ENCODE measurements at places on chromosomes 13 and 19.

DNA sequence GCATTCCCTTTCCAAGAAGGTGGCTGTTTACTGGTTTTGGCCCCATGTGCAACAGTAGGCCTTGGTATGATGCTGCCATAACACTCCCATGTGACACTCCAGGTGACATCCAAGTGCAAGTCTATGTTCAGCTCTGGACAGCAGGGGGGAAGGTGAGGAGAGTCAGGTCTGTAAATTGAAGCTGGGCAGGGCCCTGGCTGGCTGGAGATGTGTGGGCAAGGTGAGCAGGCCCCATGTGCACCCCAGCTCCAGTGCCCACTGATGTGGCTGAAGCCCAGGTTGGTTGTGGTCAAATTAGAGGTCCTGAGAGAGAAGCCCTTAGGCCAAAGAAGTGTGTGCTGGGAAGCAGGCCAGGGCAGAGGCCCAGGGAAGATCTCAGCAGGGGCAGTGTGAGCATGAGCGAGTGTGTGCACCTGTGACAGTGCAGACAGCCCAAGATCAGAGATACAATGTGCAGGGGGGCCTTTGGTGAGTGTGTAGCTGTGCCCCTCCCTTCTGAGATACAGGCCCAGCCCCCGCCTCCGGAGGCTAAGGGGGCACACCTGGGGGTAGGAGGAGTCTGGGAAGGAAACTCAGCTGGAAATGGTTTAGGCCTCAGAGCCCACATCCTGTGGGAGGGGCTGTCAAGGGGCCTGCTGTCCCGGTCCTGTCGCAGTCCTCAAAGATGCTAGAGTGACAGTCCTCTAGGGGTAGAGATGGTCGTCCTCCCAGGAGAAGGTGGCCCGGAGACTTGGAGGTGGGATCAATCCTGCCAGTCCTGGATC, 18.6 kb downstream of the DEDD2 start:
- DNase-seq, result peak; percentile 86

- no peak for DNase-seq
Measured at GRCh38 chr19:18915639-18916038, 3.5 kb downstream of the COPE start.

GRCh38 chr19:4980838-4981680, 12.1 kb downstream of the KDM4B start:
- peak; percentile 64 for DNase-seq

- DNase-seq, result no peak
Measured at GRCh38 chr19:18933297-18933696, 7.7 kb downstream of the HOMER3 start.

DNA sequence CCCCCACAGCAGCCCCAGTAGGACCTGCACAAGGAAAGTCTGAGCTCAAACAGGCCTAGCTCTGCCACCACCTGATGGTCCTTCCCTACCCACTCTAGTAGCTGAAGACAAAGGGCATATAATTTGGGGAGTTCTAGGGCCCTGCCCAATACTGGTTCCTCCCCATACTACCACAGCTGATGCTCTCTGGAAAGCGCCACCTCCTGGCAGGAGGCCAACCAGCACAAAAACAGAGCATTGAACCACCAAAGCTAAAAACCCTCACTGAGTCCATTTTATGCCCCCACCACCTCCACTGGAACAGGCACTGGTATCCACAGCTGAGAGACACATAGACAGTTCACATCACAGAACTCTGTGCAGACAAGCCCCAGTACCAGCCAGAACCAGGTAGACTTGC, 1276.8 kb downstream of the OLFM4 start:
- DNase-seq, result no peak

DNA sequence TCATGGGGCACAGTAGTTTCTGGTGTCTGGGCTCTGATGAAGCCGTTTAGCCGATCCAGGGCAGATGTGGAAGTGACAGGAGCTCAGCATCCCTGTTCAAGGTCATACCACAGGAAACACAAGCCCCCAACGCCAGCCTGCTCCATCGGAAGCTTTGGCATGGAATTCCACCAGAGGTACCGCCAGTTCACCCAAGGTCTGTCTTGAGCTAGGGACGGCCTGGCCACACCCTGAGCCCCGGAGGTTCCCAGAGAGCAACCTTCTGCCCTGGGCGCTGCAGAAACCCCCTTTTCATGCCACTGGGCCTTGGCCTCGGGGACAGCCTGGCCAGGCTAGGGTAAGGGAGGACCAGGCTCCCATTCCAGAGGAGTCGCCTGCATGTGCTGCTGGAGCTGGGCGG, 39.4 kb upstream of the TPM4 start:
- DNase-seq, result peak; percentile 14

GRCh38 chr19:42068361-42068755, 1.6 kb downstream of the GRIK5 start:
- DNase-seq, result no peak

DNA sequence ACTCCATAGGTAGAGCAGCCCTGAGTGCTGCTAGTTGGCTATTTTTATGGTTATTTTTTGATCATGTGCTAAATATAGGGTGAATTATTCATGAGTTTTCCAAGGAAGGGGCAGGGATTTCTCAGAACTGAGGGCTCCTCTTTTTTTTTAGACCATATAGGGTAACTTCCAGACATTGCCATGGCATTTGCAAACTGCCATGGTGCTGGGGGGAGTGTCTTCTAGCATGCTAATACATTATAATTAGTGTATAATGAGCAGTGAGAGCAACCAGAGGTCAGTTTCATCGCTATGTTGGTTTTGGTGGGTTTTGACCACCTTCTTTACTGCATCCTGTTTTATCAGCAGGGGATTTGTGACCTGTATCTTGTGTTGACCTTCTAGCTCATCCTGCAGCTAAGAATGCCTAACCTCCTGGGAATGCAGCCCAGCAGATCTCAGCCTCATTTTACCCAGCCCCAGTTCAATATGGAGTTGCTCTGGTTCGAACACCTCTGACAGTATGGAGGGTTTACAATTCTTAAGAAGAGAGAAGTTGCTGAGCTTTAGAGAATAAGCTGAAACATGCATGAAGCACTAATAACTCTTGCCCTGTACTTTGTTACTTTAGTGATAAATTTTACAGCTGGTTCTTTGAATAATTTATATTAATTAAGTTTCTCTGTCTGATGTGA, 31.7 kb downstream of the CEACAM1 start:
- DNase-seq, result no peak

DNA sequence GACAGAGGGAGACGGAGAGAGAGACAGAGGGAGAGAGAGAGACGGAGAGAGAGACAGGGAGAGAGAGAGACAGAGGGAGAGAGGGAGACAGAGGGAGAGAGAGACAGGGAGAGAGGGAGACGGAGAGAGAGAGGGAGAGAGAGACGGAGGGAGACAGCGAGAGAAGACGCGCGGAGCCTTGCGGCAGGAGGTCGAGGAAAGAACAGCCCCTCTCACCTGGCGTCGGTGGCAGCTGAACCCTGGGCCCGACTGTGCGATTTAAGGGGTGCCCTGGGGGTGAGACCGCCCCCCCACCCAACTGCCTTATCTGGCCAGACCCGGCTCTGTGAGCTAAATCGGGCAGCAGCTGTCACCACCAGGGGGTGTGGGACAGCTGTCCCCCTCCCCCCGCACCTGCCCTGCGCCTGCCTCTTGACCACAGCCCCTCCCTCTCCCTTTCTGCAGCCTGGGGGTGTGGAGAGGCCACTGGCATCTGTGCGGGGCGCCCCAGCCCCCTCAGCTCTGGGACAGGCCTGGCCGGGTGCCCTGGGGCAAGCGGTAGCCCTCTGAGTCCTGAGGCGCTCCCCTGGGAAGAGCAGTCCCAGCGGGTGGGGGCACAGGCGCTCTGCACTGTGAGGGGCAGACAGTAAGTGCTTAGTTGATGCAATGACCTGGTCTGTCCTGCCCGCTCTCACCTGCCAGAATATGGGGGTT, 10.8 kb downstream of the JOSD2 start:
- DNase-seq, result no peak

- DNase-seq, result peak; percentile 19
Measured at GRCh38 chr19:4453232-4454179, 4.1 kb downstream of the UBXN6 start.

- no peak for DNase-seq
Measured at GRCh38 chr19:33552191-33552927, 30.8 kb upstream of the PEPD start.

GRCh38 chr13:32548837-32549236, 10.2 kb upstream of the N4BP2L2 start:
- DNase-seq, result no peak

- DNase-seq, result no peak
Measured at GRCh38 chr13:75222031-75222430, 259.9 kb downstream of the TBC1D4 start.

GRCh38 chr19:46181388-46181779, 33.3 kb downstream of the IGFL2 start:
- DNase-seq, result no peak

DNA sequence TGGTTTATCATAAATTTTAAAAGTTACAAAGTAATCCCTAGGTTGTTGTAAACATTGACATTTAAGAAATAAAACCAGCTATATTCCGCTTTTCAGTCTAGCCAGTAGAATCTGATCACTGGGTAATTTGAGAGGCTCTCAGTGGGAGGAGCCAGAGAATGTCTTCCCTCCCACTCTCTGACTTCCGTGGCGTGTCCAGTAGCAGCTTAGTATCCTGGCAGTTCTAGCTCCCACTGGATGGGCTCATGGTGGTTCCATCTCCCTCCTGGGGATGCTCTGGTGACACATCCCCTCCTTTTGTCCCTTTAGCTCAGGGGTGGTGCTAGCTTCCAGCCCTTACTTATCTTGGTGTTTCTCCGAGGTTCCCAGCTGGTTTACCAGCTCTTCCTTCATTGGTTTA, 34.5 kb downstream of the MTUS2 start:
- no peak for DNase-seq

- no peak for DNase-seq
Measured at GRCh38 chr13:62837895-62838294, 1422.2 kb upstream of the PCDH20 start.
